Fibroblast of skin of right biceps (primary cell): ENCODE measurements at places on chromosomes 3 and 15.
A peak's percentile ranks its signal among the peaks of the same experiment; 100 is the strongest.

GRCh38 chr3:176971613-176972174 is 225.6 kb downstream of the TBL1XR1 start:
- no peak for DNase-seq

- DNase-seq = no peak
Observed at GRCh38 chr3:129378949-129379348, 49.5 kb downstream of the EFCAB12 start.

- DNase-seq = peak; percentile 28
Observed at GRCh38 chr15:92665100-92665555, 9.6 kb upstream of the FAM174B start.

GRCh38 chr15:65101891-65102708 is 12.9 kb downstream of the UBAP1L start:
- DNase-seq = no peak

DNA sequence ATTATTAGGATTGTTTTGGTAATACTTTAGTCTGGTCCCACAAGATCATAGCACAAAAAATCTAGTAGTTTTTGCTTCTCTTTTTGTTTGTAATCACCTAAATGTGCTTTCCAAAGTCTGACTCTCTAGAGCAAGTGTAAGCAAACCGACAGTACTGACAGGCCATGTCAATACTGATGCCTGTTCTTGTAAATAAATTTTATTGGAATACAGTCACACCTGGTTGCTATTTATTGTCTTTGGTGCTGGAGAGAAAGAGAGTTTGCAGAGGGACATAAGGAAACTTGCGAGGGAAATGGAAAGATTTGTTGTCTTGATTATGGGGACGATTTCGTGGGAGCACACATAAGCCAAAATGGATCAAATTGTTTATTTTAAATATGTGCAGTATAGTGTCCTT is 77.5 kb downstream of the NAALADL2 start:
- no peak for DNase-seq

- DNase-seq = no peak
Observed at GRCh38 chr3:124601190-124601589, 129.1 kb upstream of the UMPS start.

DNA sequence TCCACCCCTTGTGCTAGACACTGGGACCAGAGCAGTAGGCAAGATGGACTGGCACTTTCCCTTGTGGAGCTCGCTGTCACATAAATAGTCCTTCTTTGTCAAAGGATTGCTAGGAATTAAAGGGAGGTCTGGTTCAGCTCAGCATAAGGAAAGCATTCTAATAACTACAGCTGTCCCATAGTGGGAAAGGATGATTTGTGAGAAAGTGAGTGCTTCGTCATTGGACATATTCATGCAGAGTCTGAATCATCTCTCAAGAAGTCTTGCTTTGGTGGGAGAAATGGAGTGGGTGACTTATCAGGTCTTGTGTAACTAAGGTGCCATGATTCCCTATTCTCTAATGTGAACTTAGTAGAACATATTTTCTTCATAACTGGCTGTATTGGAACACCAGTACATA is 14.7 kb downstream of the PPARG start:
- DNase-seq = peak; percentile 96
